Dermis lymphatic vessel endothelial cell (primary cell): ENCODE measurements at places on chromosomes 2 and 18. TPM values are rescaled to one million over a fixed set of nuclear protein-coding genes. Genes with fewer than 3 reads are reported as not detected.

The POTEC gene
- not detected in 2 replicates for total RNA-seq

The DNER gene
- total RNA-seq, result under 0.01 TPM in 1 of 2 replicates, not detected in the other

The SERPINB3 gene
- total RNA-seq, result not detected in 2 replicates

The NEURL3 gene
- 0.09 and 0.11 TPM in 2 replicates for total RNA-seq

The KCNE4 gene
- total RNA-seq, result under 0.01 and 1.1 TPM in 2 replicates

The CCT4 gene
- total RNA-seq, result 125 and 174 TPM in 2 replicates

The HOXD1 gene
- total RNA-seq, result 5.9 and 10.0 TPM in 2 replicates

The M1AP gene
- total RNA-seq, result not detected in 2 replicates

The NOSTRIN gene
- 0.09 and 0.22 TPM in 2 replicates for total RNA-seq
